Myocyte (in vitro differentiated cells): ENCODE measurements at places on chromosomes 5 and 9. TPM values are rescaled to one million over a fixed set of nuclear protein-coding genes. Genes with fewer than 3 reads are reported as not detected.

COL5A1 gene
- total RNA-seq = 91.0 and 129 TPM in 2 replicates

IFNB1 gene
- total RNA-seq = not detected in 2 replicates

RMRP gene
- 1,100 and 3,603 TPM in 2 replicates for total RNA-seq

PCDHB14 gene
- 6.2 and 6.9 TPM in 2 replicates for total RNA-seq

MCTP1 gene
- total RNA-seq = 3.3 and 5.2 TPM in 2 replicates

EQTN gene
- not detected in 2 replicates for total RNA-seq

BTNL3 gene
- total RNA-seq = 0.21 TPM in 1 of 2 replicates, not detected in the other

GAS1 gene
- 190 and 279 TPM in 2 replicates for total RNA-seq

PCDHA13 gene
- total RNA-seq = 0.05 TPM in 1 of 2 replicates, not detected in the other

ACTBL2 gene
- not detected in 2 replicates for total RNA-seq

OTP gene
- not detected in 2 replicates for total RNA-seq

DNA sequence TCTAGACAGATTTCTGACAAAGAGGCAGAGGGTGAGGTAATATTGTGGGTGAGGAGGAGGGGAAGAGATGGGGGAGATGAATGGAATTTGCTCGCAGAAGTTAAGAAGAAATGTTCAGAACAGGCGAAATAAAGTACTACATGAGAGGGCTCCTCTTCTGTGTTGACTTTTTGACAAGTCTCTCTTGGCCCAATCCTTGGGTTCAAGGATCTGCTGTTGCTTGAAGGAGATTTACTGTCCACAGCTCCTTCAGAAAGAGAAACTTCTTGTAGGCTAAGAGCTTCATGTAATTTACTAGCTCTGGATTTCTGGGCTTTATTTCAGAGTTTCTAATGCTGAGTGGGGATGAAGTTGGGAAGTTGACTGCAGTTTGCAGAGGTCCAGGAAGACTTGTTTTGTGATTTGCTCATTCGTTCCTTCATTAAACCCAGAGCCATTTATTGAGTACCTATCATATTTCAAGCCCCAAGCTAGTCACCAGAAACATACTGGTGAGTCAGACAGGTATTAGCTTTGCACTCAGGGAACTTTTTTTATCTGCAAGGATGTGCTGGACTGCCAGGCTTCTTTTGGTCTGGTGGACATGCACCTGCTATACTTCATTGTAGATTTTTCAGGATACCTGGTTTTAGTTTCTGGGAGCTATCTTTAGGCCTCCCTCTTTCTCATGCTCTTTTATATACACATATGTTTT is 402.9 kb upstream of the CLINT1 start:
- DNase-seq = no peak

DNA sequence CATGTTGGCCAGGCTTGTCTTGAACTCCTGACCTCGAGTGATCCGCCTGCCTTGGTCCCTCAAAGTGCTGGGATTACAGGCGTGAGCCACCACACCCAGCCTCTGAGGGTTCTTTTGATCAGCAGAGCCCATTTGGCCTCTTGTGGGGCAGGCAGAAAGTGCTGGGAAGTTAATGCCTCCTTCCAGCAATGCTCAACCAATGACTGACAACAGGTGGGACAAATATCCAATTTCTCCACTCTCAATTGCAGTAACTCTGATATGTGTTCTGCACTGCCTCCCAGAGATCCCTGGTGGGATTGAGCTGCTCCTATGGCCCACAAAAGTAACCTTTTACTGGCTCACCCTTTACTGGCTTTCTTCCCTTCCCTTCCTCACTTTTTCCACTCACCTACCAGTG is 79.9 kb upstream of the APC start:
- DNase-seq = peak; percentile 84

GRCh38 chr5:151345187-151345807 is 2.1 kb downstream of the SLC36A2 start:
- DNase-seq = no peak

GRCh38 chr5:55866485-55866884 is 15.3 kb downstream of the IL31RA start:
- DNase-seq = no peak

DNA sequence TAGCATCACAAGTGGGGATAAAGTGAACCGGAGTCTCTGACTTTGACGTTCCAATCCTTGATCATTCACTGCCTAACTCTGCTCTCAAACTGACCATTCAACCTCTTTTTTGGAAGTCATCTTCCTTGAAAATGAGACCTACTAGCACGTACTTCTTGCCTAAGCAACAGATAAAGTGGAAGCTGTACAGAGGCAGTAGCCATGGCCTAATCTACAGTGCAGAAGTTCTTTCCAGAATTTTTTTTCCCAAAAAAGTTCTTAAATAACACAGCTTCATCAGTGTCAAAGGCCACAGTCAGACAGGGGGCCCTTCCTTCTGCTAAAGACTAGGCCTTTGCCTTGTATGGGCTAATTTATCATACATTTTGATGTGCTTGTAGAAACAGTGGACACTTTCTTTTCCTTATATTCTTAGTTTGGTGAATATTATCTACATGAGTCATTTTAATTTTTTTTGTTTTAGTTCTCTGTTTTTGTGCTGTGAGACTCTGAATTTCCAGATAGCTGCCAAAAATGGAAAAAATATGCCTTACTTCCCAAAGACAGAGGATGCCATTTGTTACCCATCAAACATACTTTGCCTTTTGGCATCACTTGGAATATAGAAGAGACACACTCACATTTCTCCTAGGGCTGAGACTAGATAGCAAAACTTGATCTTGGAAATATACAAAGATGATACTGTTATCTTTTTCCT is 96.3 kb upstream of the VCAN start:
- peak; percentile 47 for DNase-seq

GRCh38 chr5:107484281-107484680 is 186.5 kb downstream of the EFNA5 start:
- DNase-seq = no peak

- no peak for DNase-seq
Observed at GRCh38 chr5:139775872-139776271, 19.7 kb upstream of the PSD2 start.

DNA sequence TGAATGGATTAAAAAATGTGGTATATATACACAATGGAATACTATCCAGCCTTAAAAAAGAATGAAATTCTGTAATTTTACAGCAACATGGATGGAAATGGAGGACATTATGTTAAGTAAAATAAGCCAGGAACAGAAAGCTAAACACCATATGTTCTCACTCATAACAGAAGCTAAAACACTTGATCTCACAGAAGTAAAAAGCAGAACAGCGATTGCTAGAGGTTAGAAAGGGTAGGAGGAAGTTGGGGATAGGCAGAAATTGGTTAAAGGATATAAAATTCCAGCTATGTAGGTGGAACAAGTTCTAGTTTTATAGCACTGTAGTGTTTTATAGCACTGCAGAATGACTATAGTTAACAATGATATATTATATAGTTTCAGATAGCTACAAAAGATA is 15.8 kb downstream of the MARCHF3 start:
- no peak for DNase-seq

- no peak for DNase-seq
Observed at GRCh38 chr9:8659108-8659507, 859.5 kb upstream of the DMAC1 start.

DNA sequence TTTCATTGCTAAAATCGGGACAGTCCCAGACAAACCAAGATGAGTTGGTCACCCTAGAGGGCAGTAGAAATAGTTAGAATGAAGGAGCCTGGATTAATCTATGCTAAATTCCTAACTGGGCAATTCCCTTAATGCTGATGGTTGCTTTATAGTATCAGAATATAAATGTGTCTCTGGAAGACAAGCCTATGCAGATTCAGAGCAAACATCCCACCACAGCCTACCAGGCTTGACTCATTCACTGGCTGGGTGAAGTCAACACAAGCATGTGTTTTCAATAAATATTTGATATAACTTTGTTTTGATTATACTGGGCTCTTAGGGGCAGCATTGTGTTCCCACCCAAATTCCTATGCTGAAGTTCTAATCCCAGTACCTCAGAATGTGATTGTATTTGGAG is 79.3 kb downstream of the RMI1 start:
- no peak for DNase-seq

GRCh38 chr5:110072651-110073050 is 382.9 kb downstream of the MAN2A1 start:
- no peak for DNase-seq

GRCh38 chr5:78399116-78399515 is 38.7 kb downstream of the SCAMP1 start:
- DNase-seq = peak; percentile 19

DNA sequence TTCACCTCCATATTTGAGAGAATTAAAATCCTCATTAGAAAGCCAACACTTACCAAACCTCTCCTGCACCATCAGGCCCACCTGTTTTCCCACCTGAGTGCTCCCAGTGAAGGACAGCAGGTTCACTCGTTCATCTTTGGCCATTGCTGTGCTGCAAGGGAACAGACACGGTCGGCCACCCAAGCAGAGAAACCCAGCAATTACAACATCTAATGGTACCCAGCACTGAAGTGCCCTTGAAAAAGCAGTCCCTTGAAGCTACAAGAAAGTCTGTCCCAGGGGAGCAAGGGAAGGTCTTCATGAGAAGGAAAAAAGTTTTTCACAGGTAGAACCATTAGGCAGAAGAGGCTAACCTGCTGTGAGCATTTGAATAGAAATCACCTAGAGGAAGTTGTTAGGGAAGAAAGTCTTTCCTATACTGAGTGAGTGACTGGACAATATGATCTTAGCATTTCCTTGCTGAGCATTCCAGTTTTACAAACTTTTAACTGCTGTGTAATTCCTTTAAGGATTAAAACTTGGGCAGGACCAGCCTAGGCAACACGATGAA is 26.7 kb downstream of the ALDH7A1 start:
- DNase-seq = no peak

DNA sequence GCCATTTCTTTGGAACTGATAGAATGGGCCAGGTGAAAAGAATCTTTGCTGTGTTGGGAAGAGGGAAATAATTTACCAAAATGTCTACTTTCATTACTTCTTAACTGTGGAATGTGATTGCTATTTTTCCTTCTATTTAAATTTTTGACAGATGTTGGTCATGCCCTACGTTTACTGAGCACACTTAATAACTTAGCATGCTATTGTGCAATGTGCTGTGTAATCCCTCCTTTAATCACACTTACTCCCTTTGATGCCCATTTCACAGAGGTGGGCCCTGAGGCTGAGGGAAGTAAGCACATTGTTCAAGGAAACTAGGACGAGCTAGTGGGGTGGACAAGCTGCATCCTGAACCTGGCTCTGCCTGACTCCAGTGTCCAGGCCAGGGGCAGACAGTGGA is 47.8 kb upstream of the INSYN2B start:
- DNase-seq = no peak

- DNase-seq = peak; percentile 55
Observed at GRCh38 chr5:79697222-79698170, 7.9 kb downstream of the CMYA5 start.

- no peak for DNase-seq
Observed at GRCh38 chr5:178467205-178467567, 123.0 kb downstream of the COL23A1 start.

GRCh38 chr9:34633851-34634550 is 3.6 kb downstream of the SIGMAR1 start:
- peak; percentile 64 for DNase-seq

DNA sequence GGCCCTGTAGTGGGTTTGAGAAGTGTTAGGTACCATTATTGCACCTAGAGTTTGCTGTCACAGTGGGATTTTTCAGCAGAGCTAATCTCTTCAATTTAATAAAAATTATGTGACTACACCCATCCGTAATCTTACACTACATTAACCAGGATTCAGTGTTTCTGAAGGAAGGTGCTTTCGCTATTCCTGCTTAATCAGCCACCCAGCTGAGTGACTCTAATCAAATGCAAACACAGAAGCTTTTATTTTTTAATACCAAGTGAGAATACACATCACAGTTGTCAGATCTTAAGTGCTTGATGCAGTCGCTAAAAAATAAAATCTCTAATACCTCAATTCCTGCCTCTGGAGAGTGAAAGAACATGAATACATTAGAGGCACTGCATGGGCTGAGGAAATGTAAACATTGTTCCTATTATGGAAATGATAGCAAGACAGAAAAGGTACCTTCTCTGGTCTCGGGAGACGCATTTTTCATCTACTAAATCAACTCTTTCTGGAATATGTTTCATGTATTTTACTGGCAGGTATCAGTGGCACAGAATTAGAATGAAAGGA is 125.7 kb downstream of the SEMA6A start:
- no peak for DNase-seq

DNA sequence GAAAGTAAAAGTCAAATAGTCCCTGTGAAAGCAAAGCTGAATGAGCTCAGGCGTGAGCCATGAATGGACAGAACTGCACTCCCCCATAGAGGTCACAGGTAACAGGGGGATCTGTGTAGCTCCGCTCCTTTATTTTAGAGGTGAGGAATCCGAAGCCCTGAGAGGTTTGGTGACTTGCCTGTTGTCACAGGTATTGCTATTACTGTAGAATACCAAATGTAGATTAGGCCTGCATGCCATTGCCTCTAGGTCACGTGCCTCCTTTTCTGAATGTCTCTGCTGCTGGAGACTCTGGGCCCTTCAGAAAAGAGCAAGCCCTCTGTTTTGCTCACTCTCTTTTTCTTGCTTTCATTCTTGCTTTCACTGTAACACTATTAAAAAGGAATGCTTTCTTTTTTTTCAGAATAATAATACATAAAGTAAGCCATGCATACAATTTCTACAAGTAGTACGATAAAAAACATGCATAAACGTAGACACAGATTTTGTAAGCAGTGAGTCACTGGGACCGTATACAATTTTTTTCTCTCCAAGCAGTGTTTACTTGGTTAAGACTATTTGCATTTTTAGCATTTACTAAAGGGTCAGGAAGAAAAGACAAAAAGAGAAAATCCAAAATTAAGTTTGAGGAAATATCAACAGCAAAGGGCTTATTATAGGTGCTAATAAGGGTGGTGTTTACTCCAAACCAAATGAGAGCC is 568.7 kb upstream of the ADAMTS16 start:
- DNase-seq = no peak

GRCh38 chr9:131593091-131593820 is 47.9 kb downstream of the PRRT1B start:
- DNase-seq = peak; percentile 66

DNA sequence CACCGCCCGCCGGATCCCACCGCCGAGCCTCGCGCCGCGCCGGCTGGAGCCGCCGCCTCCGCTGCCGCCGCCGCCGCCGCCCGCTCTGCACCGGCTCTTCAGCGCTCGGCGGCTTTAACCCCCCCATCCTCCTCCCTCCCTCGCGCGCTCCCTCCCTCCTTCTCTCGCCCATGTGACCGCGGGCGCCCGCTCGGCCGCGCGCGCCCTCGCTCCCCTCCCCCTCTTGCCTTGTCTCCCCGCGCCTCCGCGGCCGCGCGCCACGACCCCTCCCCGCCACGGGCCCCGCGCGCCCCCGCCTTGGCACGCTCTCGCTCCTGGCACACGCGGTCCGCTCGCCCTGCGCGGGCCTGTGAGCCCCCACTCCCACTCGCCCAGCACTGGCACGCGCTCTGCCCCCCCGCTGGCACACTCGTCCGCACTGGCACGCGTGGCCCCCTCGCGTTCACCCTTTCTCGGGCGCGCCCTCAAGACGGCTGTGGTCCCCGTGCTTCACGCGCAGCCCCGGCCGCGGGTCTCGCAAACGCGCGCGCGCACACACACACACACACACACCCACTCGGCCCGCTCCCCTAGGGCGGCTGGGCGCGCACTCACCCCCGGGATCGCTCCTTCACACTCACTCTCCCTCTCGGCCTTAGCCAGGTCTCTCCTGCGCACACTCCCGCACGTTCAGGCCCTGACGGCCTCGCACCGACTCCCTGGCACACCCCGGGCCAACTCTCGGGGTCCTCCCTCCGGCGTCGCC is at the start of gene CNTFR:
TSS of gene CNTFR (minus strand) at position 89 of the 745 bp plus-strand sequence. CDS start 20,743 bp downstream, outside the sequence.
- no peak for DNase-seq
